ENCODE measurements at places on chromosomes 1 and 21.

DNA sequence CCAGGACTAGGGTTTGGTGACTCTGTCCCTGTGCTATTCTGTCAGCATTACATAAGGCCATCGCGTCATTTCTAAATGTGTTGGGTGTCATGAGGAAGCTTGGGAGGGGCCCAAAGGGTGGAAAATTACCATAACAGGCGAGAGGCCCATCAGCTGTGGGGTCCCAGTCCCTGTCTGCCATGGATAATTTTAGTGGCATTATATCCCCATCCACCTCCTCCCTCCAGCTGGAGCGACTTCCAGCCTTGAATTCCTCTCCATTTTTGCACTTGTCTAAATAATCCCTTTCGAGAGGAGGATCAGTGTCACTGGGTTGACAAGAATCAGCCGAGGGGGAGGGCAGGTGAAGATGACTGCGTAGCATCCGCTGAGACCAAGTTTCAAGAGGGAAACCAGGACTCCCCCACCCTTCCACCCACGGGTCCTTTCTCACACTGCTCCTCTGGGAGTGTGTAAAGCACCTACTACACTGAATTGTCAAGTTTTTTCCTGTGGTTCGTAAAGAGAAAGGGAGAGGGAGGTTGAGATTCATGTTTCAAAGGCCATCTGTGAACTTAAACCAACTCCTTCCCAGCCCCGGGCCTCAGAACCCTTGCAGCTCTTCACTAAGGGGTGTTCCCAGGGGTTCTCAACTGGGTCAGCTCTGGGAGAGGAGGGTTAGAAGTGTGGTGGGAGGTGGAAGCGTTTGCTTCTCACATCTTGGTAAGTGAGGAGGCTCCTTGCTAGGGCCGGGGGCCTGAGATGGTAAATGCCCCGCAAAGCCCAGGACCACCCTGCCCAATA lies 29.2 kb downstream of the VASH2 start:
- no peak for DNase-seq

- no peak for DNase-seq
These were observed 418.9 kb upstream of the PRMT6 start for GRCh38 chr1:106637566-106637965.

DNA sequence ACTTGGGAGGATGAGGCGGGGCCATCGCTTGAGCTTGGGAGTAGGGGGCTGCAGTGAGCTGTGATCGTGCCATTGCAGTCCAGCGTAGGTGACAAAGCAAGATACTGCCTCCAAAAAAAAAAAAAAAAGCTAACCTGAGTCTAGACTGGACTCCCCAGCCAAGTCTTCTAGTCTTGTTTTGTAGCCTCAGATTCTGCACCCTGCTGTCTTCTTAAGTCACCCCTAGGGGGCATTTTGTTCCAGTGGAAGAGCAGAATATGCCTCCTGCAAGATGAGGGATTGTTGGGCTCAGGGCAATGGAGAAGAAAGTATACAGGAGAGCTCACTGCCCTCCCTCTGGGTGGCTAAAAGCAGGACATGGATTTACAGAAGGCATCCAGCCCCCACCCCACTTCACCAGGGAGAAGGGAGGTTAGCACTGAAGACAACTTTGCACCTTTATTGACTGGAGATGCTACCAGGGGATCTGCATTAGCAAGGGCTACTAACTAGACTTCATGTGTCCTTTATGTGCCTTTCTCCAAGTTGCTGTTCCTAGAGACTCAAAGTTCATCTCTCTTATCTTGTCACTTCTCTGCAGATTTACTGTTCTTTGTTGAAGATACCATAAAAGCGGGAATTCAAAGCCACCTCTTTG lies 15.3 kb upstream of the RNF187 start:
- DNase-seq = peak; percentile 41

GRCh38 chr21:45322231-45322959 lies 34.7 kb upstream of the POFUT2 start:
- no peak for DNase-seq

GRCh38 chr1:170290991-170291390 lies 145.2 kb downstream of the NTMT2 start:
- no peak for DNase-seq

GRCh38 chr21:44952116-44952928 lies 12.5 kb downstream of the SLX9 start:
- DNase-seq = no peak

- no peak for DNase-seq
These were observed 55.1 kb downstream of the AGPAT3 start for GRCh38 chr21:43919871-43920801.

- DNase-seq = peak; percentile 77
These were observed 4.5 kb downstream of the HDGF start for GRCh38 chr1:156746728-156747631.
